ENCODE measurements at places on chromosomes 5 and 9.

DNA sequence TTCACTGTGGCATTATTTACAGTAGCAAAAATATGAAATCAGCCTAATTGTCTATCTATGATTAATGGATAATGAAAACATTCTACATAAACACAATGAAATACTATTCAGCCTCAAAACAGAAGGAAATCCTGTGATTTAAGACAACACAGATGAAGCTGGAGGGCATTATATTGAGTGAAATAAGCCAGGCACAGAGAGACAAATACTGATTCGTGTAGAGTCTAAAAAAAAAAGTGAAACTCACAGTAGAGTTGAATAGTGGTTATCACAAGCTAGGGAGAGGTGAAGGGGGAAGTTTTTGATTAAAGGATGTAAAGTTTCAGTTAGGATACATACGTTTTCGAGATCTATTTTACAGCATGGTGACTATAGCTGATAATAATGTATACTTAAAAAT lies 122.2 kb downstream of the ADAMTS6 start:
- DNase-seq: no peak

DNA sequence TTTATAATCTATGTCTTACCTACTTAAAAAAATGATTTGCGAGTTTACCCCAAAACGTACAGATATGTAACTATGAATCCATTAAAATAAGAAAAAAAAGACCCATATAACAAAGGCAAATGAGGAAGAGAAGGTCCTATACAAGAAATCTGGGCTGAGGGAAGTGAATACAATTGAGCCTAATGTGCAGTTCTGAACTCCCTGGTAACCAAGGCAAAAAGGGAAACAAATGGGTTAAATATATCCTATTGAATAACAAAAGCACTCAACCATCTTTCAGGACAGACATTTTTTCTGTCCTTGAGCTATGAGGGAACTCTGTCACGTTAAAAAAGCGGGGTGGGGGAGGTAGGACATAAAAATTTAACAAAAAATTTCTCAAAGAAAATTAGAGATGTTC lies 78.6 kb downstream of the PTPN3 start:
- DNase-seq: no peak

- DNase-seq: no peak
Measured at GRCh38 chr5:60262576-60263295, 369.2 kb upstream of the PDE4D start.

DNA sequence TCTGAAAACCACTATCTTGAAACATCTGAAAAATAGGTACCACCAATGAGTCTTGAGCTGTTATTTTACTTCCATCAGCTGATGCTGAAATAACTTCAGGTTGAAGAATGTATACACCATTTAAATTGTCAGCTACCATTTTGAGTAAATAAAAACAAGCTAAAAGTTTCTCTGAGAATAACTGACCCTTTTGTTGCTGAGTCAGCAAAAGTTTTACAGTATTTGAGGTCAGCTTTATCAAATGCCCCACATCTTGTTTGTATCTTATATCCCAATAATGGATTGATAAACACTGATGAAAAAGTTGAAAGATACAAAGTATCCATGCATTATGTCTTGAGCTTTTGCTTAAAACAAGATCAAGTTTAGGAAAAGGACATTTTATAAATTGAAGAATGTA lies 22.8 kb downstream of the CPLANE1 start:
- no peak for DNase-seq

DNA sequence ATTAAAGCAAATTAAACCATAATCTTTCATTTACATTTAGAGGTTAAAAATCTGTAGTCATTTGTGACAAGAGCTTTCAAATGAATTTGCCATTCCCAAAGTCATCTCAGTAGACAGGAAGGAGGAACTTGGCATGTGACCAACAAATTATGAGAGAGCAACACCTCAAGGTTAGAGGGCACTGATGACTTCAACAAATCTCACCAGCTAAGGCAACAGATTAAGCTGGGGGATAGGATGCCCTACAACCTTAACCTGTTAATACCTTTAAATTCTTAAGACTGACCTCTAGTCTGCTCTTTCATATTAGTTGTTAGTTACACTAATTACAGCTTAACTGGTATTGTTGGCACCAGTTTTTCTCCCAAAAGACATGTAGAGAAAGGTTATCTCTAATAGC lies 18.4 kb downstream of the POU5F2 start:
- no peak for DNase-seq

- DNase-seq: no peak
Measured at GRCh38 chr5:15092801-15093200, 221.2 kb upstream of the ANKH start.

GRCh38 chr5:142827934-142828576 lies 57.9 kb downstream of the ARHGAP26 start:
- DNase-seq: no peak

GRCh38 chr5:133340002-133340755 lies 272.2 kb downstream of the FSTL4 start:
- no peak for DNase-seq

- DNase-seq: no peak
Measured at GRCh38 chr5:155711882-155712281, 615.1 kb upstream of the SGCD start.

DNA sequence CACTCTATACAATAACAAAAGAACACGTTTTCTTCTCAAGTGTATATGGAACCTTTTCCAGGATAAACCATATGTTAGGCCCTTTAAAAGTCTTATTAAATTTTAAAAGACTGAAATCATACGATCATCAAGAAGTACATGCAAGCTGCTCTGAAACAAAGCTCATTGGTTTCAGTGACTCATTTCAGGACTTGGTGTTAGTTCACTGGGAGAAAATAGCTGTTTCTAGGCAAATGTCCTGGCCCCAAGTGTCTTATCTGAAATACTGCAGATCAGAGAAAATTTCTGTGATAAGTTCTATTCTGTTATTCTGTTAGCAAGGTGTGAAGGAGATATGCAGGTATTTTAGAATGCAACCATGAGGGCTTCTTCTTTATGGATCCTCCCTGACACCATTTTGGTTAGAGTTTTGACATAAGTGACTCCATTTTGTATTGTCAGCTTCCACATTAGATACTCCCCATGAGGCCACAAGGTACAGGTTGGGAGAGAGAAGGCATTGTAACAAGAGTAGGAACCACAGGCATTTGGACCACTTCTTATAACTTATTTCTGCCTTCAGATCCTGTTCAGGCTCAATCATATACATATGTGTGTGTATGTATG lies 7.5 kb upstream of the CCDC180 start:
- no peak for DNase-seq

DNA sequence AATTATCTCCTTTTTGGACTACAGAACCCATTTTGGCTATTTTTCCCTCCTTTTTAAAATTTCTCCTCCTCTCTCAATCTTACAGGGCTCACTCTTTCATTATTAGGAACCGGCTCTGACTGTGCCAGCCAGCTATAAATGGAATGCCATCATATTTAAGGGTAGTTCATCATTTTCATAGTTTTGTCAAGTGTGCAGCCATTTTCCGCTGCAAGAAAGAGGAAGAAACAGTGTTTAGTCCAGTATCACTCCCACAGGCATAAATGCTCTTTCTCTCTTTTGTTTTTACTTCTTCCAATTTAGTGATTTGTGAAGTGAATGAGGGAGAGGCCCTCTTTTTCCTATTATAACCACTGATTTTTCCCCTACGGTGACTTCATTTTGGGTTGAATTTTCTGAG lies 290.0 kb downstream of the NR3C1 start:
- DNase-seq: no peak

GRCh38 chr5:171782332-171782966 lies 3.2 kb upstream of the SMIM23 start:
- no peak for DNase-seq

DNA sequence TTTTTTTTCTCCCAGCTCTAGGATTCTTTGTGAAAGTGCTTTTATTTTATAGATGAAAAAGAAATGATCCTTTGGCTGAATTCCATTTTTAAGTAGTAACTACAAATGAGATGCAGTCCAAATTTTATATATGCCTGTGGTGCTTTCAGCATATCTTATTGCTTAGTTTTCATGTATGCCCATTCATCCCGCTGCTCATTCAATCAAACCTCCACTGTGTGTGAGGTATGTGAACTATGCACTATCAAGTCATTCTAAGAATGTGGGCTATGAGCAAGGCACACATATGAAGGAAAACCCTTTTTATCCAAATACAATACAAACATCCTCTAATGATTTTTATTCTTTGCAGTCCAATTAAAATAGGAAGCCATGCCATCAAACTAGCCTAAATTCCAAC lies 1069.1 kb upstream of the DMAC1 start:
- no peak for DNase-seq

DNA sequence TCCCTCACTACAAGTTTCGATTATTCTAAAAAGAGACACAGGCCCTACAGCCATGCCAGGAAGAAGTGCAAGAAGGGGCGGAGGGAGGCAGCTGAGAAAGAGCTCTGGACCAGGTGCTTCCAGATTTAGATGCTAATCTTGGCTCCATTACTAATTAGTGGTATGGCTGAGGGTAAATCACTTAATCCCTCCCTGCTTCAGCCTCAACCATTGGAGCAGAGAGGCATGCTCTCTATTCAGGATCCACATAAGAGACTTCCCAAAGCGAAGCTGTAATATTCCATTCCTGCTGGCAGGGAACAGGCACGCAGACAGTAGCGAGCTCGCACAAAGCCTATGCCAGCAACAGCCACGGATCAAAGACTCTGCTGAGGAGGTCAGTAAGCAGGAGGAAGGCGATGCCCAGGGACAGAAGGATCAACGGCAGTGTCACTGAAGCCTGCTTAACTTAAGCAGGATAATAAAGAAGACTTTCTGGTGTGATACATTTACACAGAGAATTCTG lies 24.2 kb downstream of the LIFR start:
- no peak for DNase-seq

- DNase-seq: no peak
Measured at GRCh38 chr9:125748446-125749099, 1.4 kb downstream of the PBX3 start.

GRCh38 chr9:83765376-83765775 lies 52.2 kb downstream of the GKAP1 start:
- DNase-seq: no peak

GRCh38 chr9:132505991-132506655 lies 76.3 kb upstream of the BARHL1 start:
- DNase-seq: no peak

DNA sequence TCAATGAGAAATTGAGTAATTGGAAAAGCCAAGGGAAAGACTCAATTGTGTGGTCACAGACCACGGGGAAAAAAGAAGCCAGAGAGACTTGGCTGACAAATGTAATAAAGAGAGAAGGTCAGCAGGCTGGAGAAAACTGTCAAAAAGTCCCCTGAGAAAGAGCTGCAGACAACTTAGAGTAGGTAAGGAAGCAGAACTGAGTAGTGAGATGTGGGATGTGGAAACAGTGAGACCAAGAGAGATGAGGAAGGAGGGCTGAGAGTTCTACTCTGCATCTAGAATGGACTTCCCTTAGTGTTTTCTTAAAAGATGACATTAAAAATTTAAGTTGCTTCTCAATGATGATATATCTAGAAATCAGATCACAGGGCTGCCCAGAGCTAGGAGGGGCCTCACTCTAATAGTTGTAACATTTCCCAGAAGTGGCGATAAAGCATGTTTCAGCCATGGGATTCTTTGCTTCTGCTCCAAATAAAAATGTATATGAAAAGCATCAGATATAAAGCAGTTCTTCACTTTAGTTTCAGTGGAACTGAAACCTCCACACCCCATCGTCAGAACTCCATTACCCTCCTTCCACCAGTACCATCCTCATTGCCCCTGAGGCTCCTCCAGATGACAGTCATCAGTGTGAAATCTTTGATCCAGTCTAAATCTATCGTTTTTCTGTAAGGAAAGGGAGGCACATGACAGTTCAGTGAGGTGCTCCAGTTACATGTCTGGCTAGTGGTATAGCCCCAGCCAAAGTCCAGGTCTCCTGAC lies 80.6 kb downstream of the SPEF2 start:
- DNase-seq: no peak

DNA sequence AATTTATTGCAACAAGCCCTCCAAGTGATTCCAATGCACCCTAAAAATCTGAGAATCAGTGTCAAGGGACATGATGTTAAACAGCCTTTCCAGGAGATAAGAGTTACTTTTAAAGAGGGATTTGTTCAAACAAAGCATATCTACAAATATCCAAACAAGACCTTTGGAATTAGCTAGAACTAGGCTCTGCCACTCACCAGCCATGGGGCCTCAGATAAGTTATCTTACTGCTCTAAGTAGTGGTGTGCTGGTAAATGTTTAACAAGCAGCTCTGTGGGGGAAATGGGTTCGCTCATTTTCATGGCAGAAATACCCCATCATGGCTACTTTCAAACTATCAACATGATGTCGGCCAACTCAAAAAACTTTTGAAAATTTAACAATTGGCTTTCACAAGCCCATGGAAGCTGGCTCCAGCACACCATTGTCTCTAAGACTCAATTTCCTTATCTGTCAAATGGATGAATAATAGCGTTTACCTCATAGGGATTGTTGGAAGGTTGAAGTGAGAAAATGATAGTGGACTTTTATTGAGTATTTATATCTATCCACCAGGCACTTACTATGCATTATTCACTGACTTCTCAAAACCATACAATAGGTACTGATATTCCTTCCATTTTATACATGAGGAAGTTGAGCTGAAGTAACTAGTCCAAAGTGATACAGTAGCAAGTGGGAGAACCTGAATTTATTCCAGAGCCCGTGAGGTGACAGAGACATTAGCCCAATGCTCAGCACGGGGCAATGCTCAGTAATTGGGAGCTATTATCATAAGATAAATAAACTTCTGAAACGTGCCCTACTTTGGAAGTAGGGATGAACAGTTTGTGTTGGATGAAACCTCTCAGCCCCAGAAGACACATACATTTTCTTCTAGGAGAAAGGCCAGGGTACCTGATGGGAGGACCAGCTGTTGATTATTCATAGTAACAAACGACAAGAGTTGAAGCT lies 43.2 kb downstream of the SH3RF2 start:
- DNase-seq: no peak

DNA sequence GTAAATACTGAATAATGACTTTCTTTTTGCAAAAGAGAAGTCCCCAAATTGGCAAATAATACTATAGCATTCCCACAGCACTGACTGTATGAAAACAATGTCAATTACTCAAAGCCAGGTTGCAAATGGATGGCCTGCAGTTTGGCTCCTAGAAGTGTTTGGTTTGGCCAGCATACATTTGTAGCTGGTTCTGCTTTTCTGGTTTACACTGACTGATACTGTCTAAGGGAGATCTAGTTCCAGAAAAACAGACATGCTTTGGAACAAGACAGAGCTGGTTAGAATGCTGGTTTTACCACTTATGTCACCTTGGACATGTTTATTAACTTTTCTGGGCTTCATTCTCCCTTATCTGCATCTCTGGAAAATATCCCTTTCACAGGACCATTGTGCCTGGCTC lies 81.5 kb upstream of the TRPM3 start:
- no peak for DNase-seq

DNA sequence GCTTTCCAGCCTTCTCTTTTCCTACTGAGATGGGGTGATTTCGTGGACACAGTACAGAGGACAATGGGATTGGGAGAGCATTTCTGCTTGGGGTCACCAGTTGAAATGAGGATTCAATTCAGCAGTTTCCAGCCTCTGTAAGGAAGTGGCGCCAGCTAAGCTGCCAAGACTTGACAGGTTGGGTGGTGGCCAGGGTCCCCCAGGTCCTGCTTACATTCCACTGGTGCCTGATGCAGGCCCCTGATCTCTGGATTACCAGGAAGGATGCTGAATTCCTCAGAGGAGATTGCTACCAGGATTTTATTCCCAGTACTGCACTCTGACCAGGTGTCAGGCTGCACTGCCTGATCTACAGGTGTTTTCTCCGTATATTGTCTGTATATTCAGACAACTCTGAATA lies 119.7 kb downstream of the PSD2 start:
- DNase-seq: no peak

- DNase-seq: no peak
Measured at GRCh38 chr9:123996731-123997421, 14.7 kb upstream of the LHX2 start.
